ENCODE measurements at places on chromosomes 1 and 21. TPM values are rescaled to one million over a fixed set of nuclear protein-coding genes. Genes with fewer than 3 reads are reported as not detected.

PLPPR4 gene
- total RNA-seq, result 0.50 TPM

MIXL1 gene
- not detected for total RNA-seq

TRNAU1AP gene
- 21.1 TPM for total RNA-seq

OPRD1 gene
- under 0.01 TPM for total RNA-seq

GJB4 gene
- total RNA-seq, result not detected

CCDC181 gene
- total RNA-seq, result 0.92 TPM

FBXO2 gene
- total RNA-seq, result 0.25 TPM

NHLH2 gene
- not detected for total RNA-seq

AMY1A gene
- not detected for total RNA-seq

ANGPTL1 gene
- total RNA-seq, result 16.4 TPM

CASZ1 gene
- 0.19 TPM for total RNA-seq

MAN1C1 gene
- 8.9 TPM for total RNA-seq

LRP8 gene
- 26.3 TPM for total RNA-seq

MROH7 gene
- total RNA-seq, result 0.75 TPM

KCNA10 gene
- total RNA-seq, result not detected

KCNJ15 gene
- 0.12 TPM for total RNA-seq

PDPN gene
- total RNA-seq, result 0.06 TPM

LENEP gene
- 0.99 TPM for total RNA-seq

ACTA1 gene
- total RNA-seq, result not detected

TBX19 gene
- 0.75 TPM for total RNA-seq

NHLH1 gene
- total RNA-seq, result under 0.01 TPM

HRNR gene
- not detected for total RNA-seq

CDA gene
- 0.12 TPM for total RNA-seq

NFASC gene
- 15.7 TPM for total RNA-seq

WDR77 gene
- total RNA-seq, result 25.9 TPM

PBX1 gene
- total RNA-seq, result 53.0 TPM

CD2 gene
- not detected for total RNA-seq

GBP3 gene
- 9.0 TPM for total RNA-seq

SLAMF9 gene
- 1.2 TPM for total RNA-seq

CDKN2C gene
- 51.5 TPM for total RNA-seq

PBXIP1 gene
- 89.0 TPM for total RNA-seq

LCE2C gene
- not detected for total RNA-seq

KDM5B gene
- total RNA-seq, result 49.5 TPM

CELA3B gene
- not detected for total RNA-seq
